Osteoblast (primary cell): ENCODE measurements at places on chromosomes 5 and 9. TPM values are rescaled to one million over a fixed set of nuclear protein-coding genes. Genes with fewer than 3 reads are reported as not detected.

- no peaks in the 10 kb centered on the region for H3K27me3 ChIP-seq
- no peaks in the 10 kb centered on the region for H3K4me1 ChIP-seq
- no peaks in the 10 kb centered on the region for H3K36me3 ChIP-seq
- no peak overlapping the region for H3K4me3 ChIP-seq
- no peak overlapping the region for H3K27ac ChIP-seq
Measured at GRCh38 chr5:89758146-89758545, 651.4 kb downstream of the CETN3 start.

DNA sequence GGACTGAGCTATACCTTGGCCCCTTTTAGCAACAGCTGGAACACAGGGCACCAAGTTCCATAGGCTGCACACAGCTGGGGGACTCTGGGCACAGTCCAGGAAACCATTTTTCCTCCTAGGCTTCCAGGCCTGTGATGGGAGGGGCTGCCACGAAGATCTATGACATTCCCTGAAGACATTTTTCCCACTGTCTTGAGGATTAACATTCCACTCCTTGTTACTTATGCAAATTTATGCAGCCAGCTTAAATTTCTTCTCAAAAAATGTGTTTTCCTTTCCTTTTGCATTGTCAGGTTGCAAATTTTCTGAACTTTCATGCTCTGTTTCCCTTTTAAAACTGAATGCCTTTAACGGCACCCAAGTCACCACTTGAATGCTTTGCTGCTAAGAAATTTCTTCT, 580.1 kb upstream of the FTMT start:
- peaks cover 8% of the 10 kb centered on the region for H3K4me1 ChIP-seq
- no peak overlapping the region for H3K27ac ChIP-seq
- no peaks in the 10 kb centered on the region for H3K36me3 ChIP-seq
- H3K27me3 ChIP-seq, result no peaks in the 10 kb centered on the region
- no peak overlapping the region for H3K4me3 ChIP-seq

DNA sequence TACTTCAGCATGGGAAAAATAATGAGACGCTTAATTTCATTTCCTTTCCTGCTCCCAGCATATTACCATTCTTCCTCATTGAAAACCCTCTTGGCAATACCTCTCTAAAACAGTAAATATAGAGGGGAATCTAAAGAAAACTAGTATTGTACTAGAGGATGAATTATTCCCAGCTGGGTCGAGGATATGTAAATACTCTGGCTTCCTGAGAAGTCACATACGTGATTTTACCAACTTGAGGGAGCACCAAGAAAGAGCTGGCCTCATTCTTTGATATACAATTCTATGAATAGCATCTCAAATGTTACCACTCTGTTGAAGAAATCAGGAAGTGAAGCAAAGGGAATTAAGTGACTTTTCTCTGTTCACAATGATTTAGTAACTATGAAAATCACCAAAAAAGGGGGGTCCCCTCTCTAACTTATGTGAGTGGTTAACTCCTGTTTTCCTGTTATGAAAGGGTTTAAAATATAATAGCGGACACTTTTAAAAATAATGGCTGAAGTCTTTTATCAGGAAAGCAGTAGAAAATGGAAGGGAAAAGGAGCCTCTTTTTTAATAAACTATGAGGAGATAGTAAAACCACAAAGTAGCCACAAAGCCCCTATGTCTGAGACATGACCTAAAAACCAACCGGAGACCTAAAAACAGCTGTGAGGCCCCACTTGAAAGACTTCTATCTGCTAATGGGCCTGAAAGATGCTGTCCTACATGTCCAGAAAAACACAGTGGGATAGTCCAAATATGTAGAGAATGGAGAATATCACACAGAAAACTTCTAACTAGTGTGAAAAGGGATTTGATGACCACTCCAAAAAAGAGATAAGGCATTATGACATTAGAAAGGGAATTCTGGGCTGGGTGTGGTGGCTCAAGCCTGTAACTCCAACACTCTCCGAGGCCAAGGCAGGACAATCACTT, 42.6 kb downstream of the LPAR1 start:
- H3K27ac ChIP-seq, result peak overlapping the region; percentile 16
- H3K4me3 ChIP-seq, result no peak overlapping the region
- no peak for DNase-seq
- H3K27me3 ChIP-seq, result no peaks in the 10 kb centered on the region
- H3K4me1 ChIP-seq, result peaks cover 38% of the 10 kb centered on the region
- peaks cover 3% of the 10 kb centered on the region for H3K36me3 ChIP-seq

The PDGFRB gene
- total RNA-seq, result 531 and 567 TPM in 2 replicates

The C1QTNF3 gene
- 2.2 and 2.4 TPM in 2 replicates for total RNA-seq
